H4 (cell line): ENCODE measurements at places on chromosomes 2 and 18.

GRCh38 chr2:168593713-168594112 lies 137.6 kb downstream of the CERS6 start:
- no peak for DNase-seq

DNA sequence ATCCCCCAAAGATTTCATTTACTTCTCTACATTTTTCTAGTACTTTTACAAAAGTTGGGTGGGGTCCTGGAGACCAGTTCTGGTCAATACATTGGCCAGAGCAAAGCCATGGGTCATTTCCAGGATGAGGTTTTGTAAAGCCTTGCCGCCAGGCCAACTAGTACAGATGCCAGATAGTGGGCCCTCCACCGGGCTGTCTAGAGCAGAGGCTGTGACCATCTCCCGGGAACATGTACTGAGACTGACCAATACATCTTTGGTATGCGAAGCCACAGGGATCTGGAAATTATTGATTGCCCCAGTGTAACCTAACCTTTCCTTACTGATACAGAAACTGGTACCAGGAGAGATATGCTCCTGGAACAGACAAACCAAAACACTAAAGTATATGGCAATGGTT lies 599.2 kb downstream of the ADCYAP1 start:
- DNase-seq, result no peak

DNA sequence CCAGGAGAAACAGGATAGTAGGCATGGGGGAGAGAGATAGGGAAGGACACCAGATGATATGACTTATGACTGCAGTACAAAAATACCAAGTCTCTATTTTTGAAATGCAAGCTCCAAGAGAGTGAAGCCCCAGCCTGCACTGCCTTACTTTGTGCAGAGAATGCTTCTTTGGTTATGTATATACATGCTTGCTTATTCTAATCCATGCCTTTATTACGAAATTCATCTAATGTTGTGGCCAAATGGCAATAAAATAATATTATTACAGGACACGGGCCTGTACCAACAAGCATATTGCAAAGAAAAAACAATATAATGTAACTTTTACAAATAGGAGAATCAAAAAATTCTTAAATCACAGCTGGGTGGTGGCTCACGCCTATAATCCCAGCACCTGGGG lies 110.8 kb downstream of the BCL11A start:
- no peak for DNase-seq

- DNase-seq, result no peak
These were observed 161.0 kb downstream of the TWIST2 start for GRCh38 chr2:239008677-239009588.

DNA sequence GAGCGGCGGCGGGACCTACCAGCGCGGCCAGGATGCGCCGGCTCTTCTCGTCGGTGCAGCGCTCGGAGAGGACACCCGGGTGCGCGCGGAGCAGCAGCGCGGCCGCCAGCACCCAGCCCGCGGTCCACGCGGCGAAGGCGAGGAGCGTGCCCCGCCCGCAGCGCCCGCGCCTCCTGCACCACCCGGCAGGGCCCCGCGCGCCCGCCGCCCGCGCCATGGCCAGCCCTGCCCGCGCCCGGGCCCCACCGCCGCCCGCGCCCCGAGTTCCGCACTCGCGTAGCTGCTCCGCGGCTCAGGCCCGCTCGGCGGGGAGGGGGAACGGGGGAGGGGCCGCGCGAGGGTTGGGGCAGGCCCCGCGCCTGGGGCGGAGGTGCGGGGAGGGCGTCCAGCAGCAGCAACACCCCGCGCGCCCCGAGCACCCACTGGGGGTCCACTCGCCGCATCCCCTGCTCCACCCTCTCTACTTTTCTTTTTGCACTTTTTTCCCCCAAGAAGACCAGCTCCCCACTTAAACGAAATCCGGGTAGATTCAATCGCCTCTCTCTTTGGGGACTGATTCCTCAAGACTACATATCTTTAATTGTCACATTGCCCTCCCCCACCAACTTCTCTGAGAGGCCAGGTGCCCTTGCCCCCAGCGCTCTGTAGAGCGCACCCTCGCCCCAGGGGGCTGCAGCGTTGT lies at the start of gene DIPK1C:
DIPK1C (minus strand) TSS at position 266 of the 682 bp plus-strand sequence; CDS start at position 217, 49 bp downstream.
- no peak for DNase-seq

DNA sequence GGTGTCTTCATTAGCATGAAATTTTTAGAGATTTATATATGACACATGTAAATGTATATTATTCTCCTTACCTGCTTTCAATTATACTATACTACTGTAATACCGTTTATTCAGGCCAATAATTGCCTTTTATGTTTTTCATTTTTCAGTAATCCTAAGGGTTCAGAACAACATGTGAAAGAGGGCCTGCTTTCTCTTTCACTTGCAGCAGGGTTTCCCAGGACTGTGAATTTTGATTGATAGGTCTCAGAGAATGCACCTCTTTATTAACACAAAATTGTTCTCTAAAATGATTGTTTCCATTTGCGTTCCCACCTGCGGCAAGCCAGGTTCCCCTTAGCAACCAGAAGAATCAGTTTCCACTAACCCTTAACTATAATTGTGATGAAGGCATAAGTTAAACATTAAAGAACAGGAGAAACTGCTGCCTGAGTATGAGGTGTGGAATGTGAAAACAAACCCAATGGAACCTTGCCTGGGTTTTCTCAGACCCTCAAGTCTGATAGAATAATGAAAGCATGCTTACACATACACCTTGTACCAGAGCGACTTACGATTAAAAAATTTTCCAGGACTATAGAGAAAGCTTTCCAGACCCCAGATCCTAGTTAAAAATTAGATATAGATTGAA lies 1591.2 kb upstream of the LRRTM1 start:
- no peak for DNase-seq

DNA sequence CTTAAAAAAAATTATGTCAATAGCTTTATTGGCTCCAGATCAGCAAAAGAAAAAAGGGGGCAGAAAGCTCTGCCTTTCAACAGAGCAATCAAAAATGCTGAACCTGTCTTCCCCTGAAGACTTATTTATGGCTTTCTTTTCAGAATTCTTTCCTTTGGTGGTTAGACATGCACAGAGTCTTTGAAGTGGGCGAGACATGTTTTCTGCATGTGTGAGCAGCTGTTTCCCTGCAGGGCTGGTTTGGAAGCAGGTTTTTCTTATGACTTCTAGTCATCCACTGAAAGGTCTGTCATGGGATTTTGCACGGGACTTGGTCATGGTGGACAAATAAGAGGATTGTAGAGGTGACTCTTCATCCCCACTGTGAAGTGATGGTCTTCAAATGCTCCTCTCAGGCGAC lies 160.3 kb downstream of the VAPA start:
- DNase-seq, result no peak

- peak; percentile 99 for DNase-seq
These were observed 146.3 kb downstream of the RTN4 start for GRCh38 chr2:54903736-54904554.
